GM12892 (cell line): ENCODE measurements at places on chromosomes 4 and X.

DNA sequence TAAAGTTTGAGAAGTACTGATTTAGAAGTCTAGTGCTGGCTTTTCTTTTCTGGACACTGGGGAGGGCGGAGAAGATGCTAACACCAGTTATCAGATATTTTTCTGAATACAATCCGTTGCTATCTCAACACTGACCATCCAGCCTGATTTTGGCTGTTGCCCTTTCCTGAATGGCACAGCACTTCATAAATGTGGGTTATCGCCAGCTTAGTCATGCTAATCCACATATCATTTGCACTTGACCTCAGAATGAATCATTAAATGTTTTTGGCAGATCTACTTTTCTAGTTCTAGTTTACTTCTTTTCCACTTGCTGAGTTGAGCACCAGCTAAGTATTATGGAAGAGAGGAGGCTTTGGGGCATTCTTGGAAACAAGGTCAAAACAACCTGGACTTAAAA, 60.8 kb upstream of the ESX1 start:
- no peak for DNase-seq

GRCh38 chr4:143482840-143483239, 30.7 kb upstream of the SMARCA5 start:
- DNase-seq = no peak

DNA sequence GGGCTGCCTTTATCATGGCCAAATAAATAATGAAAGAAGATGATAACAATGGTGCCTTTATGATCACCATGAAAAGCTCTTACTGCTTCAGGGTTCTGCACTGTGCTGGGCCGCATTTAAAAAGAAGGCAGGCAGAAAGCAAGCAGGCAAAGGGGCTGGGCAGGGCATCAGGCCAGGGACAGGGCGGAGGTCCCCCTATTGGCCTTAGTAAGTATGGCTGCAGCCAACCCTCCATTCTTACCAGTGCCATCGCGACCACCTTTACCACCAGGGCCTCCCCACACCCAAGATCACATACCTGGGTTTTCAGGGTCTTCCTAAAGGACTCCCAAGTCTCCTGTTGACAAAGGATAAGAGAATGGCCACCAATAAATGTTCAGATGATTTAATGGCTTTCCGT, 38.9 kb downstream of the CNGA2 start:
- no peak for DNase-seq

DNA sequence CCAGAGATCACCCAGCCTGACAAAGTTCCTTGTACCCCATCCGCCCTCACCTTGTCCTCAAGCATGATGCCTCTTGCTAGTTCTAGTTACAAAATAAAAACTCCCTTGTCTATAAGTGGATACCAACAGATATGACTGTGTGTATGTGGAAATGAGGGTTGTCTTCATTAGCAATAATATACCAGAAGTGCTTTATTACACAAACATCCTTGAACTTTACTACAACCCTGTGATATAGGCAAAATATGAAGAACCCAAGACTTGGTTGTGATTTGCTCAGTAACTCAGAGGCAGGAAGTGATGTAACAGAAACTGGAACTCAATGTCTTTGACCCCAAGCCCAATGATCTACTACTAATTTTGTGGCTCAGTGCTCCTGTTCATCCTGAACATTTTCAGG, 97.6 kb downstream of the AKAP4 start:
- DNase-seq = no peak

DNA sequence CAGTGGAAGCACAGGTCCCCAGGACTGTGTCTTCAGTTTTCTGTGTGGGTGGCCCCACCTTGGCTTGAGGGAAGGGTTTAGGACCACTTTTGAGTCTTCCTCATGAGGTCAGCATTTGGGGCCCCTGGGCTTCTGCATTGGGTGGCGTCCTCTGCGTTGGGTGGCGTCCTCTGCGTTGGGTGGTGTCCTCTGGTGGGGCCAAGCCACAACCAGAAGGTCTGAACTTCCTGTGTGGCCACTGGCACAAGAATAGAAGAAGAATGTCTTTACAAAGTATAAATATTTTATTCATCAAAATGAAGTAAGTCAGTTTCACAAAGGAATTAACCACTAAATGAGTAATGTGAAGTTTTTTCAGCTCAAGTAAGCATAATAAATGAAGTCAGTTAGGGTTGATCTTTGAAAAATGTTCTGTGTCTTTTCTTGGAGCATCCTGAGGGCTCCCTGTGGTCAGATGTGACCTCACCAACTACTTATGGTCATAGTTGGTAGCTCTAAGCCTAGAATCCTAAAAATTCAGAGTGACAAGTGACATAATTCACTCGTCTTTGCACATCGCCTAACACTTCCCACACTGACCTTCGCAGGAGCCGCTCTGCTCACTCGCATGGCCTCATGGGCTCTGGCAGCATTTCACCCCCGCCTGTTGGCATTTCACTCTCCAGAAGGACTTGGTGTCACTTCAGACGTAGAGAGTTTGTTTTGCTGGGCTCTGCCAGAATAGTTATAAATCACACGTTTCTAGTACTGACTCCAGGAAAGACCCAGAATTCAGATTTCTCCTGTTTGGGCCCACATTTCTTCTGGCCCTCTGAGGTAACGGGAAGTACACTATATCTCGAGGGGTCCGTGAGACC, 39.0 kb upstream of the HGFAC start:
- DNase-seq = no peak

GRCh38 chrX:97525981-97526380, 642.3 kb downstream of the RPA4 start:
- no peak for DNase-seq

- DNase-seq = no peak
These were observed 622.7 kb downstream of the RAB28 start for GRCh38 chr4:12861422-12861821.

DNA sequence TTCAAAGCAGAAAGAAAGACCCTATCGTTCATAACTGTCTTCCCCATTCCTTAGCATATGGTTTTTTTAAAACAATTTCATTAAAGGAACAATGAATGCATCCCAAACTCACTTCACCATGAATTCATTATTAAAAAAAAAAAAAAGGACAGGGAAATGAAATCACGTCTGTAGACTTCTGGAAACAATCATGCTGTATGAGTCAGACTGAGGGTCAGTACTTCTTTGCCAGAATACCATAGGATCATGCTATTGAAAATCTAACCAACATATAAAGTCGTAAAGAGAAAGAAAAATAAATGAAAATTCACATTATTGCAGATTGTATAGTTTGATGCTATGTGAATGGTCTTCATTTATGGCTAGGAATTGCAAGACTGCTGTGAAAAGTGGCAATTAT, 144.4 kb downstream of the PCDH18 start:
- no peak for DNase-seq

GRCh38 chr4:104424989-104425388, 69.7 kb downstream of the CXXC4 start:
- DNase-seq = no peak

DNA sequence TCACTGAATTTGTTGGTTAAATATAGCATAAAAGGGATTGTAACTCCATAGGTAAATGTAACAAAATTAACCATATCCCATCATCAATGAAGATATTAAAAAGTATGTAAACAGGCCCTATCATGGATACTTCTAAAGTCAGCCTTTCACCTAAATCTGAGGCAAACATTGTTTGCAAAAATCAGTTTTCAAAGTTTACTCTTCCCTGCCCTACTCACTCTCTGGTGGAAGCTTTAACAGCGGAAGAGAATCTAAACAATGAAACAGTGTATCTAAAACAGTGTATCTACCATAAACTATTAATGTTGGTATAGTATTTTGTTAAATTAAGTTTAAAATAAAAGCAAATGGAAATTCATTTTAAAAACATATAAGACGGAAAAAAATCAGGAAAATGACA, 21.1 kb downstream of the SMIM14 start:
- DNase-seq = no peak

DNA sequence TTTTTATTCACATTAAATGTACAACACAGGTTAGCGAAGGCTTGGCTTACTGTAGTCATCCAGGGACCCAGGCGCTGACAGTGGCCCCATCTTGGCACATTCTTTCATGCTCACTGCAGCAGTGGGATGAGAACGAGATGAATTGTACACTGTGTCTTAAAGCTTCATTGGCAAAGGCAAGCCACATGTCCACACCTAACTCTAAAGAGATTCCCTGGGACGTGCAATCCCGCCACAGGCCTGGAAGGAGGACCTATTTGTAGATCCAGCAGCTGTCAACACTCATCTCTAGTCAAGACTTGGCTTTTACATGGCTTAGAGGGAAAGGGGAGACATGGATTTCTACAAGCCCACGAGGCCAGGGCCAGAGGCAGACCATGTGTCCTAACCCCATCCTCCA, 16.1 kb upstream of the CXCR3 start:
- no peak for DNase-seq

DNA sequence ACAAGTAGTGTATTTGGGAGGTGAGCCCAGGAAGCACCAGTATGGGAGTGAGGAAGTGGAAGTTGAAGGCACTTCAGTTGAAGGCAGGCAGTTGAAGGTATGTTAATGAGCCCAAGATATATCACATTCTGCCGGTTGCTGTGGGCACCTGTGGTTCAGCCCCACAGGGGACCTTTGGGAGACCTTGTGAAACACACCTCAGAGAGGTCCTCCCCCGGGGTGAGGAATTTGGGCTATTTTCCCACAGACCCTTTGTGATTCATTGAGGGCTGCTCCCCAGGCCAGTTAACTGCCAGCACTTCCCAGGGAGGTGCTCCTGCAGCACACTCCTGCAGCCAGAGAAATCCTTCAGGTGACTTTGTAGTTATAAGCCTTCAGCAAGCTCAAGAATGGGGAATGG, 45.9 kb downstream of the PTCHD1 start:
- no peak for DNase-seq

DNA sequence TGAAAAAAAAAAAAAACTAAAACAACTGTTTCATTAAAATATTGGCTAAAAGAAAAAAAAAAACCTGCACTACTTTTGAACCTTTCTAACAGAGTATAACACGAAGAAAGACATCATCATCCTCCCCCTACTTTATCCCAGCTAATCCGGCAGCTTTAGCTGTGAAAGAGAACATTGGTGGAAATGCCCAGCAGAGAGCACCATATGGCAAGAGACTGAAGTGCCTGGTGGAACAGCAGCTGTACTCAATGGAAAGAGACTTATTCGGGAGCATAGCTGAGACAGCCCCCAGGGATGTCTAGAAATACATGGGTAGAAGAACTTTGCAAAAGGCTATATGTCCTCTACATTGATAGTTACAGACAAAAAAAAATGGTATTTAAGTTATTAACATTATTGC, 30.3 kb downstream of the STPG2 start:
- no peak for DNase-seq

- DNase-seq = no peak
These were observed 102.7 kb downstream of the PHOX2B start for GRCh38 chr4:41645728-41646390.

DNA sequence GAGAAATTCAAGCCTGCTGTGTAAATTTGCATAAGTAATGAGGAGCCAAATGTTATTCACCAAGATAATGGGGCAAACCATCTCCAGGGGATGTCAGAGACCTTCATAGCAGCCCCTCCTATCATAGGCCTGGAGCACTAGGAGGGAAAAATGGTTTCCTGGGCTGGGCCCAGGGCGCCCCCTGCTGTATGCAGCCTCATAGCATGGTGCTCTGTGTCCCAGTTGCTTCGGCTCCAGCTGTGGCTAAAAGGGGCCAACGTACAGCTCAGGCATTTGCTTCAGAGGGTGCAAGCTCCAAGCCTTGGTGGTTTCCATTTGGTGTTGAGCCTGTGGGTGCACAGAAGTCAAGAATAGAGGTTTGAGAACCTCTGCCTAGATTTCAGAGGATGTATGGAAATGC, 859.3 kb downstream of the RPA4 start:
- DNase-seq = no peak
